Activated T-cell treated with anti-CD3 and anti-CD28 coated beads, Interleukin-2, amount 50 U/mL, for 4 hours (primary cell): ENCODE measurements at places on chromosomes 1 and 21.

DNA sequence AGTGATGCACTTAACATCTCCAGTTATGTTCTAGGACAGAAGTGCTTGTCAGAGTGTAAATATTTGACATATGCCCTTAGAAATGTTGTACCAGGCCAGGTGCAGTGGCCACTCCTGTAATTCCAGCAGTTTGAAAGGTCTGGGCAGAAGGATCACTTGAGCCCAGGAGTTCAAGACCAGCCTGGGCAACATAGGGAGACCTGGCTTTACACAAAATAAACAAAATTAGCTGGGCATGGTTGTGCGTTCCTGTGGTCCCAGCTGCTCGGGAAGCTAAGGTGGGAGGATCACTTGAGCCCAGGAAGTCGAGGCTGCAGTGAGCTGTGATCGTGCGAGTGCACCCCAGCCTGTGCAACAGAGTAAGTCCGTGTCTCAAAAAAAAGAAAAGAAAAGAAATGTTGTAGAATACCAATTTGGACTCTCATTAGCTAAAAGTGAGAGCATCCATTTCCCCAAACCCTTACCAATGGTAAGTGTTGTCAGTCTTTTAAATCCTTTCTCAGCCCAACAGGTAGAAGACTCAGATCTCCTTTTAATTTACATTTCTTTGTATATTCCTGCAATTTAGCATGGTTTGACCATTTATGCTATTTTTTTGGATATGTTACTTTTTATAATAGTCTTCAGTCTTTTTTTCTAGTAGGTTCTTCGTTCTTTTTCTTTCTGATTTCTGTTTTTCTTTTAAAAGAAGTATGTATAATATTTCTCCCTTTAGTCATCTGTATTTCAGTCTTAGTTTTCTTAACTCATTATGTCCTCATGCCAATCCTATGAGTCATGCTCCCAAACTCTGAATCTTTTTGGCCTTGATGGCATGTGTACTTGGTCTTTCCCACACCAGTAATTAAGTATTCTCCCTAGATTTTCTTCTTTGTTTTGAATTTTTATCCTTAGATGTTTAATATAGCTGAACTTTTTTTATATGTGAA lies 74.4 kb downstream of the CAMTA1 start:
- no peak for DNase-seq

- no peak for DNase-seq
Observed at GRCh38 chr21:26715878-26716506, 129.2 kb downstream of the ADAMTS1 start.

GRCh38 chr1:167145965-167146364 lies 52.1 kb downstream of the STYXL2 start:
- DNase-seq = no peak

- no peak for DNase-seq
Observed at GRCh38 chr1:94851571-94851970, 31.4 kb downstream of the SLC44A3 start.

DNA sequence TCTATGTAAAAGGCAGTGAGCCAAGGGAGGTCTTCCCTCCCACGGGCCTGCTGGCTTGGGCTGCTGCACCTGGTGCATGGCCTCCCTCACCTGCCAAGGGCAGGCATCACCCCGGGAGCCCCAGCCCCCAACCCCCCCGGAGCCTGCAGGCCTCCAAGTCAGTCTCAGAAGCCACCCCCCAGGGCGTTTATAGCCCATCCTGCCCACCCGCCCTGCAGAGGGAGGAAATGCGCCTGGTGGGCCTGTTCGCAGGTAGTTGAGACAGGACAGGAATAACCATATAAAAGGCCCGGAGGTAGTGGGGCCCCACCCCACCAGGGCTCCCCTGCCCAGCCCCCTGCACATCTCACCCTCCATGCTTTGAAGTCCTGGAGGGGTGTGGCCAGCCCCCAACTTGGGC lies 18.2 kb upstream of the ARF1 start:
- DNase-seq = no peak

GRCh38 chr1:170672316-170672715 lies 8.4 kb downstream of the PRRX1 start:
- no peak for DNase-seq

GRCh38 chr1:245465666-245466065 lies 310.9 kb downstream of the KIF26B start:
- no peak for DNase-seq
